Anterior cingulate cortex (tissue), 58 donors: ENCODE measurements at places on chromosomes 11 and 22.

GRCh38 chr11:12539572-12539971 lies 134.6 kb upstream of the TEAD1 start:
- no peak for DNase-seq

GRCh38 chr22:29208879-29209623 lies 3.4 kb downstream of the EMID1 start:
- peak; percentile 23 for DNase-seq

GRCh38 chr11:68013611-68014156 lies 3.6 kb downstream of the ALDH3B1 start:
- DNase-seq, result no peak

- no peak for DNase-seq
Observed at GRCh38 chr11:11975201-11976092, 33.0 kb downstream of the DKK3 start.

- DNase-seq, result no peak
Observed at GRCh38 chr22:44823396-44823795, 71.0 kb downstream of the ARHGAP8 start.

- DNase-seq, result no peak
Observed at GRCh38 chr11:81515566-81515965, 1218.1 kb downstream of the FAM181B start.

- DNase-seq, result peak; percentile 46
Observed at GRCh38 chr22:28019881-28020861, 101.1 kb upstream of the PITPNB start.

DNA sequence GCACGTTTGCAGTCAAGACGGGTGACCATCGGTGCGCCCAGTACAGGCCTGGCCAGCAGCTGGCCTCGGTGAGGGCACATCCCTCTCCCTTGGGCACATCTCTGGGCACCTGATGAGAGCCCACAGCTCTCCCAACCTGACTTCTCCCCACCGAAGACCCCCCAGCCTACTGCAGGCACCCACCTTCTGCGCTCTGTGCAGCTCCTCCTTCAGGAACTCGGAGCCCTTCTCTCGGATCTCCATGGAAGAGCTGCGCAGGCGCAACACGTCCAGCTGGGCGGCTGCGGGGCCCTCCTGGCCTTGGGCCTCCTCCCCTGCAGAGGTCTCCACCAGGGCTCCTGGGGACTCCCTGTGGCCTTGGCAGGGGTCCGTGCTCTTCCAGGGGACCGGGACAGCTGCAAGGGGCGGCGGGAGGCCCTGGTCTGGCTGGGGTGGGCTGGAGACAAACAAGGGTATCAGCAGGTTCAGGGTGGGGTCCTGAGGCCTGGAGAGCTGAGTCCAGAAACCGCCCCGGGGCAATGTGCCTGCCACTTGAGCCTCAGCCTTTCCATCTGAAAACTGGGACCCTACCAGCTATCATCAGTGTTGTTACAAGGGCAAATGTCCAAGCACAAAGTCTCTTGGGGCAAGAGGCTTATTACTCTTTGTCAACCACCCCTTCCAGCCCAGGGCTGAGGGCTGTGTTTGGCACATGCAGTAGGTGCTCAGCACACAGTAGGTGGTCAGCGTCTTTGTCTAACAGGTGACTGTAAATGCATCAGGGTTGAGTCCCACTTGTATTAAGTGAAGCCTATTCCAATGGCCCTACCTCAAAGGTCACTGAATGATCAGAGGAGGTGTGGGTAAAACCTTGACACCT lies 9.3 kb downstream of the RAB3IL1 start:
- DNase-seq, result no peak

DNA sequence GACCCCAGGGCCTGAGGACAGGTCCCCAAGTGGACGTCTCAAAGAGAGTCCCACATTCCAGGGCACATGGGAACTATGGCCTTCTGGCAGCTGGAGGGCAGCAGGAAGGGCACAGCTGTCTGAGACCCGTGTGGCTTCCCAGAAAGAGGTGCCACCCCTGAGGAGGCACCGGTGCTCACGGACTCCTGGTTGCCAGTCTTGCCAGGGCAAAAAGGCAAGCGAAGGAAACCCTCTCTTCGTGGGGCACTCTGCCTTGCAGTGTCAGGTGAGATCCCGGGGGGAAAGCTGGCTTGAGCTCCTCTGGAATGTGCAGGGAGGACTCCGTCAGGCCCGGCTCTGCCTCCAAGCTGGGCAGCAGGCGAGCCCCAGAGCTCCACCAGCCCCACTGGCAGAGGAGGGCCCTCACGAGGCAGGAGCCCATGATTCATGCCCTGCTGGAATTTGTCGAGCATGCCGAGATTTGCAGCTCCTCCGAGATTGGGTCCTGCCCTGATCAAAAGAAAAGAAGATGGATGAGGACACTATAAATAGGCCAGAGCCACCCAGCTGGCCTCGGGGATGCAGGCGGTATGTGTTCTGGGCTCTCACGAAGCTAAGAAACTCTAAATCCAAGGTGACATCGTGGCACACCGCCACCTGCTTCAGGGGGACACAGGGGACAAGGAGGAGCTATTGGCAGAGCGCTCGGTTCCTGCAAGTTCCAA lies 9.9 kb upstream of the CELSR1 start:
- no peak for DNase-seq

DNA sequence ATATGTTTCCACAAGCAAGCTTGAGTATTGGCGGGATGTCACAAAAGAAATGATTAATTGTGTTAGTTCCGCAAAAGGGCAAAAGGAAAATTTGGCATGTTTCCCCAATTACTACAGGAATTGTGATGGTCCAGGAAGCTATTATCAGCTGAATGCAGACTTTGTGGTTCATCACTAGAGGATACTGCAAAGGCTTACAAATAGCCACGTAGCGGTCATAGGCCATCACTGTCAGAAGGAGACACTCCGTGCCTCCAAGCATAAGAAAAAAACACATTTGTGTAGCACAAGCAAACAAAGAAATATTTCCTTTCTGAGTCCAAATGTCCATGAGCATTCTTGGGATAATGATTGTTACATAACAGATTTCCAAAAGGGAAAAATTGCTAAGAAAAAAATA lies 1.8 kb downstream of the OR10AG1 start:
- DNase-seq, result no peak

GRCh38 chr11:69076129-69076791 lies 27.5 kb downstream of the TPCN2 start:
- DNase-seq, result no peak

GRCh38 chr11:12179531-12179930 lies 69.1 kb downstream of the MICAL2 start:
- DNase-seq, result no peak

- DNase-seq, result no peak
Observed at GRCh38 chr11:5937868-5938602, 4.0 kb upstream of the OR56A3 start.

DNA sequence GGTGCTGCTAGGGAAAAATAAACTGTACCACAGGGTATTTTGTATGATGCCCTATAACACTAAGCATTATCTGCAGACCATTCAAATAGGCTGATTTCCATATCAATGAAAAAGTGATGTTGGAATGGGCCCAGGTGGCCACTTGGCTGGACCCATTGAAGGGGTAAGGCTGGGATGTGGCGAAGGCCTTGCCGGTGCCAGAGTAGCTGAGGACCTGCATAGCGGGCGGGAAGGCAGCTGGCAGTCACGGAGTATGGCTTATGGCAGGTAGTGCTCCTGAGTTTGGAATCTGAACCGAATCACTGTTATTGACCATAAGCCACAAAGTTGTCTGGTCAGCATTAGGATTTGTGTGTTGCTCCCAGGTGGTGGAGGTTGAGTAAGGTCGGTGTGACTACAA lies 131.0 kb downstream of the MICAL2 start:
- no peak for DNase-seq

GRCh38 chr11:95123556-95123955 lies 33.9 kb downstream of the ENDOD1 start:
- no peak for DNase-seq
